NCI-H460 (cell line): ENCODE measurements at places on chromosomes 12 and 14.
A peak's percentile ranks its signal among the peaks of the same experiment; 100 is the strongest.

- DNase-seq = no peak
These were observed 96.6 kb downstream of the APAF1 start for GRCh38 chr12:98741556-98742265.

GRCh38 chr12:27361372-27361771 lies 28.7 kb downstream of the BMAL2 start:
- no peak for DNase-seq

GRCh38 chr14:21902561-21903181 lies 229.1 kb upstream of the OR4E1 start:
- DNase-seq = no peak

GRCh38 chr14:76261371-76261811 lies 109.7 kb downstream of the GPATCH2L start:
- DNase-seq = no peak

GRCh38 chr14:63542231-63542999 lies 762 bp downstream of the PPP2R5E start:
- DNase-seq = no peak

DNA sequence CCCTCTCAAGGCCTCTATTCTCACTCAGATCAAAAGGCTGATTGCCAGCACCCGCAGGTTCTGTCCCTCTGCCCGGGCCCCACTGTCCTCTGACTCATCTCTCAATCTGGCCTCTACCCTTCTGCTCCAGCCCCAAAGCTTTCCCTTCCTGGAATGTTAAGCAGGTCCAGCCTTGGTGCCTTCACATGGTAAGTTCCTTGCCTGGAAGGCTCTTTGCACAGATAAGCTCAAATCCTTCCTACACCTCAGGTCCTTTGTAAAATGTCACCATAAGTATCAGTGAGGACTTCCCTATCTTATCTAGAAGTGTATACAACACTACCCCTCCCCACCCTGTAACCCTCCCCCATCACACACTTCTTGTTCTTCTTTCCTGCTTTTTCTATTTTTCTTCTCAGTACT lies 22.2 kb downstream of the LPCAT3 start:
- DNase-seq = no peak

DNA sequence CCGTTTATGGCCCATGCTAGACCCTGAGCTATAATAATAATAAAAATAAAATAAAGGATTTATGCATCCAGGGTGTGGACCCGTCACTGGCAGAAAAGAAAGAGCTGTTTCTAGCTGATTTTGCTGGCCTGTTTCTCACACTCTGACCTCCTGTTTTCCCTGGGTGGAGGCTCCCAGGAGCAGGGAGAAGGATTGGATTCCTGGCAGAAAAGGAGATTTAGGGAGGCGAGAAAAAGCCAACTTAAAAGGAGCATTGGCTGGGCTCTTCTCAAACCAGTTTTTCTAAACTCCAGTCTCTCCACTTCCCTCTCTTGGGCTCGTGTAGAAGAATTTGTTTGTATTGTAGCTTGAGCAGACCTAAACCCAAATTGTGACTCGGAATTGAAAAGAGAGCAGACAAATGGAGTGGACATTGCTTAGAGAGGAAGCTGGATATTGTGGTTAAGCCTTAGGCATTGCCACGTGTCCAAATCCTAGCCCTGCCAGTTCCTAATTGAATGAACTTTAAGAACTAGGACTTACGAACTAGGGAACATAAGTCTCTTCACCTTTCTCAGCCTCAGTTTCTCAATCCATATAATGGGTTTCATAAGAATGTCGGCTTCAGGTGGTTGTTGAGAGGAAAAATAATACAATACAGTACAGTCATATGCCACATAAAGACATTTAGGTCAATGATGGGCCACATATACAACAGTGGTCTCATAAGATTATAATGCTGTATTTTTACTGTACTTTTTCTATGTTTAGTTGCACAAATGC lies 14.4 kb upstream of the TBX5 start:
- DNase-seq = no peak

- DNase-seq = no peak
These were observed 57.6 kb upstream of the STRN3 start for GRCh38 chr14:31083781-31084180.

DNA sequence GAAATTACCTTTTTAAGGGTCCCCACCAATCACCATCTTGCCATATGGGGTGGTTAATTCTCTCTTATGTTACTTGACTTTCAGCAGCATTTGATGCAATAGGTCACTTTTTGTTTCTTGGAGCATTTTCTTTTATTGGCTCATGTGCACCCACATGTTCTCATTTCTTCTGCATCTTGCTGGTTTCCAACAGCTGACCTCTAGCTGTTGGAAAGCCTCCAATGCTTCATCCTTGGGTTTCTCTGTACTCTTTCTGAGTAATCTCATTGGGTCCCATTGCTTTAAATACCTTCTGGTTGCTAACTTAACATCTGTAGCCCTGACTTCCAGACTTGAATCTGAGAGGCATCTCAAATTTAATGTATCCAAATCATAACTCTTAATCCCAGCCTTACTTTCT lies 116.8 kb downstream of the CRADD start:
- DNase-seq = no peak

DNA sequence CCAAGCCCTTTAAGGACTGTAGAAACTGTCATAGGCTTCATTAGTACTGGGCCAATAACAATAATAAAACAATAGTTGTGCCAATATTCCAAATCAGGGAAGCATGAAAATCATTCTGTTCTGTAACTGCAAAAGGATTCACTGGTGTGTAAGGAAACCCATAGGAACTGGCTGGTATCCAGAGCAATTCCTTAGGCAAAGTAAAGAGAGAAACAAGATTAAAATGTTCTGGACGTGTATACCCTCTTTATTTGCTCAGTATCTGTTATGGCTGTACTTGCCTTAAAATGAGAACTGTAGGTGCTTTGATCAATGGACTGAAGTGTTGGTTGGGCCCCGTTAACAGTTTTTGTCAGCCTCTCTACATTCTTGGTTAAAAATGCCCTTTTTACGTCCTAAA lies 72.4 kb upstream of the STAC3 start:
- DNase-seq = no peak

GRCh38 chr14:61553730-61554641 lies 141.3 kb upstream of the HIF1A start:
- DNase-seq = peak; percentile 99

GRCh38 chr14:22174412-22175277 lies 414.4 kb downstream of the DAD1 start:
- DNase-seq = no peak

GRCh38 chr14:68520637-68521556 lies 272.0 kb downstream of the ZFP36L1 start:
- DNase-seq = no peak
